ENCODE measurements at places on chromosomes 6 and 20. TPM values are rescaled to one million over a fixed set of nuclear protein-coding genes. Genes with fewer than 3 reads are reported as not detected.

The LTA gene
- not detected for total RNA-seq

The MAS1 gene
- 0.18 TPM for total RNA-seq

The DLK2 gene
- total RNA-seq: not detected

The KCNQ2 gene
- not detected for total RNA-seq

The MAK gene
- total RNA-seq: not detected

- DNase-seq: no peak
Observed at GRCh38 chr6:31763619-31763940, 1.1 kb downstream of the SAPCD1 start.

DNA sequence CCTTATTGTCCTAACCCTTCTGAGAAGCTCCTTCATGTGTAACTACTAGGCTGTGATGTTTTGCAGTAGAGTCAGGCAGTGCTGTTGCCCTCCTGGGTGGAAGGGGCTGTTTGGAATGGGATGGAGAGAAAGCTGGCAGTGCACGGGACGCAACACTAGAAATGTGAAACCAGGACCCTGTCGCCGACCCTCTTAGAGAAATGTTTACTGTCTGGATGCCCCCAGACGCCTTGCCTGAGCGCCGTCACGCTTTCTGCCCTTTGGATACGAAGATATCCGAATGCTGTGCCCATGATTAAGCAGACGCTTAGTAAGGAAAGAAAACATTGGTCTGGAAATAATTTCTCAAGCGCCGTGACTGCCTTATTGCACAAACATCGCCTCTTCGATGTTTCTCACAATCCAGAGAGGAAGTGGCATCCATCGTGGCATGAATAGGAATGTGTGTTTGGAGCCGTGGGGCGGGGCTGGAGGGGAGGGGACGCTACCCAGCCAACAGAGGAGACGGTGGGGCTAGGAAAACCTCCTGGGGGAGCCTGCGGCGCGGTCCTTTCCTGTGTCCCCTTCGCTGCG lies 661 bp upstream of the PPP1R14C start:
- DNase-seq: no peak

GRCh38 chr6:155830531-155830930 lies 374.9 kb upstream of the NOX3 start:
- DNase-seq: no peak

DNA sequence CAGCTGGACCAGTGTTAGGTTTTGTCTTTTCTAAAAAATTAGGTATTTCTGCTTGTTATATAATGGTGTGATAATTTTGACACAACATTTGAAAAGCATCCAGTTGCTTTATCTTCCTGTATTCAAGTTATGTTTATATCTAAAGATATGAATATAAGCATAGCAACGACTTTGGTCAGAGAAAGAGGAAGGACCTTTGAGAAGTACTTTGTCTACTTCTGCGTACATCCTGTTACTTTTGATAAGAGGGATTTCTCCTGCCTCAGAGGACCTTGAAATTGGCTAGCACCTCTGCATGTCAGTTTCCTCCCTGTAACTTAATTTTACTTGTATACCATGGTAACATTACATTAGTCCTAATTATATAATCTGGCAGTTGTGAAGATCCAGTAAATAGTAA lies 24.8 kb downstream of the PHF20 start:
- DNase-seq: peak; percentile 32

- no peak for DNase-seq
Observed at GRCh38 chr6:134339216-134339615, 21.3 kb upstream of the SGK1 start.

GRCh38 chr6:54194067-54194466 lies 82.8 kb downstream of the MLIP start:
- DNase-seq: no peak

- DNase-seq: no peak
Observed at GRCh38 chr6:18360188-18360587, 27.0 kb upstream of the RNF144B start.

GRCh38 chr20:54153847-54154246 lies 19.9 kb downstream of the CYP24A1 start:
- DNase-seq: no peak

GRCh38 chr6:111776236-111777221 lies 96.7 kb downstream of the FYN start:
- no peak for DNase-seq

- peak; percentile 44 for DNase-seq
Observed at GRCh38 chr6:111087871-111088667, 766 bp downstream of the SLC16A10 start.

DNA sequence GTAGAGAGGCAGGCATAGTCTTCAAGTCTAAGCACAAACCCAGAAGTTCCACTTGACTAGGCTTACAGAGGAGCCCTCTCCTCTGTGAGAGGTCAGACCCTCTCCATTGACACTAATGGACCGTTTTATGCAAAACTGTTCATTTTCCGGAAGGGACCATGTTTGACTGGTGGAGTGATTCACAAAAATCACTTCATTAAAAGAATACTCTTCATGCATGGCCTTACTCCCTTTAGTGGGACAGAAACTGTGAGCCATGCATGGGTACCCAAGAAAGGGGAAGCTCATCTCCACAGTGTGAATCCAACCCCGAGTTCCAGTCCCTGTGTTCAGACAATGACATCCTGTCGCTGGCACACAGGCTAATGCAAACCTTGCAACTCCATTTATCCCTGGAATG lies 63.2 kb downstream of the OLIG3 start:
- DNase-seq: no peak
